LHCN-M2 (cell line): ENCODE measurements at places on chromosomes 5 and 9.

DNA sequence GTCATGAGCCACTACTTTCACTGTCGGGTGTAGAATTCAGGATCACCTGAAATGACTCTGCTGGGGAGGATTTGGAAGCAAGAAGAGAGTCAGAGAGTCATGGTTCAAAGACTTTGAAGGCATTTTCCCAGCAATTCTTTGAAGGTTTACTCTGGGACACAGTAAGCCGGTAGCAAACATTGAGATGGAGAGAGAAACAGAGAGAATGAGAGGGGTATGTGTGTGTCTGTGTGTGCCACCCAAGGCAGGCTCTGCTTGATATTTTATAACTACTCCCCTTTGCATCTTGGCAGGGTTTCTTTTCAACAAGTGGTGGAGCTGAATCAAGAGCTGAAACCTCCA, 89.8 kb downstream of the ANKRD55 start:
- DNase-seq = no peak

GRCh38 chr9:125329978-125330377, 68.4 kb downstream of the GAPVD1 start:
- no peak for DNase-seq

- peak; percentile 37 for DNase-seq
Measured at GRCh38 chr5:16502866-16503265, 37.3 kb upstream of the ZNF622 start.

DNA sequence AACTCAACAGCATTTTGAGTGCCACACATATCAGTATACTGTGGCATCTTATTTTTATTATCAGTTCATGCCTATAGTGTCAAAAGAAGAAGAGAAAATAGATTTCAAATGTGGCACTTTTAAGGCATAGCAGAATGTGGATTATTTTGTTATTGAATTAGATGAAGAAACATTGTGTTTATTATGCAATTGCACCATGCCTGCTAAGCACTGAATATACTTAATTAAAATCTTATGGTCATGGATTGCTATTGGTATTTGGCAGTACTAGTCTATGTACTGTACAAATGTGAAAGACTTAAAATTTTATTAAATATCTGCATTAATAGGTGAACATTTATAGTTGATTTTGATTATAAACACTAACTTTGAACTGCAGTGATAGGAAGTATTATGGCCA, 128.8 kb downstream of the FER start:
- no peak for DNase-seq

- no peak for DNase-seq
Measured at GRCh38 chr9:79812507-79813257, 240.9 kb downstream of the TLE4 start.

DNA sequence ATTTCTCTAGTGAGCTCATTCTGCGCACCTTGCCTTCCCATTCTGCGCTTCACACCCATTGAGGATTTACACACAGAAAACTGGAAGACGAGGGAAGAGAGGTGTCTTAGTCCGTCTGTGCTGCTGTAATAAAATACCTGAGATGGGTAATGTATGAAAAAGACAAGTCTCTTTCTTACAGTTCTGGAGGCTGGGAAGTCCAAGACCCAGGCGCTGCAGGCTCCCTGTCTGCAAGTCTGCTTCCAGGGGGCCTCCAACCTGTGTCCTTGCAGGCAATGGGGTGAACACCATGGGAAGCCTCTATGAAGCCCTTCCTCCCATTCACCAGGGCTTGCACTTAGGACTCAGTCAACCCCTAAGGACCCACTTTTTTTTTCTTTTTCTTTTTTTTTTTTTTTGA, 245.0 kb downstream of the AUH start:
- no peak for DNase-seq

DNA sequence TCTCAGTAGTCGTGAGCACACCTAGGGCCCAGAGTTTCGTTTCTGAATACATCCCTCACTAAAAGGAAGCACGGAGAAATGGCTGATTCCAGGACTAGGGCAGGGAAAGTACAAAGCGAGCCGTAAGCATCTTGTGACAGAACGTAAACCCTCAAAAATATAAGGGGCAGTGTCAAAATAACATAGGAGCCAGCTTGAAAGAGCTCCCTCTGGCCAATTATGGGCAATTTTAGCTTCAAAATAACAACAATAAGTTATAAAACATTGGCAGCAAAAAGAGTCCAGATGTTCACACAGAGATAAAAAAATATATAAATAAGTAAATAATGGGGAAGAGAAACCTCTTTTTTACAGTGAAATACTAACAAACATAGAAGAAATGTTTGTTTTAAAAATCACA, 18.5 kb upstream of the GLIS3 start:
- no peak for DNase-seq

DNA sequence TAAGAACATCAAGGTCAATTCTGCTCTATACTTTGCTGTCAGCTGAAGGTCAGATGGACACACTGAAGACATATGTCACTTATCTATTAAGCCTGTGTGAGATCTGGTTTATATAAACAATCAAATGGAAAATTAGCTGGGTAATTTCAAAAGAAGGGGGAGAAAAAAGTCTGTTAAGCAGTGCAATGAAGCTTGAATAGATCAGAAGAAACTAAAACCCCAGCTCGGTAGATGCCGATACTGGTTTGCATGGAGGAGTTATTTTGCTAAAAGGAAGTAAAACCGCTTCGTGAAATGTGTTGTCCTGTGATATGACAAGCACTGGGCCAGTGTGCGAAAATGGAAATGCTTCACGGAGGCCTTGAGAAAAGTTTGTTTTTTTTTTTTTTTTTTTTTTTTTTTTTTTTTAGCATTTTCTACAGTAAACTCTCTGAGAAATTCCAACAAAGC, 148.8 kb downstream of the MEF2C start:
- no peak for DNase-seq

GRCh38 chr5:67203701-67204074, 7.1 kb upstream of the CD180 start:
- DNase-seq = no peak

- DNase-seq = no peak
Measured at GRCh38 chr5:117336208-117336607, 761.6 kb upstream of the SEMA6A start.

GRCh38 chr9:82254646-82255367, 266.2 kb downstream of the SPATA31D1 start:
- DNase-seq = no peak

- no peak for DNase-seq
Measured at GRCh38 chr5:63573380-63573779, 388.9 kb downstream of the HTR1A start.

GRCh38 chr5:142107036-142107735, 1.4 kb upstream of the NDFIP1 start:
- no peak for DNase-seq

DNA sequence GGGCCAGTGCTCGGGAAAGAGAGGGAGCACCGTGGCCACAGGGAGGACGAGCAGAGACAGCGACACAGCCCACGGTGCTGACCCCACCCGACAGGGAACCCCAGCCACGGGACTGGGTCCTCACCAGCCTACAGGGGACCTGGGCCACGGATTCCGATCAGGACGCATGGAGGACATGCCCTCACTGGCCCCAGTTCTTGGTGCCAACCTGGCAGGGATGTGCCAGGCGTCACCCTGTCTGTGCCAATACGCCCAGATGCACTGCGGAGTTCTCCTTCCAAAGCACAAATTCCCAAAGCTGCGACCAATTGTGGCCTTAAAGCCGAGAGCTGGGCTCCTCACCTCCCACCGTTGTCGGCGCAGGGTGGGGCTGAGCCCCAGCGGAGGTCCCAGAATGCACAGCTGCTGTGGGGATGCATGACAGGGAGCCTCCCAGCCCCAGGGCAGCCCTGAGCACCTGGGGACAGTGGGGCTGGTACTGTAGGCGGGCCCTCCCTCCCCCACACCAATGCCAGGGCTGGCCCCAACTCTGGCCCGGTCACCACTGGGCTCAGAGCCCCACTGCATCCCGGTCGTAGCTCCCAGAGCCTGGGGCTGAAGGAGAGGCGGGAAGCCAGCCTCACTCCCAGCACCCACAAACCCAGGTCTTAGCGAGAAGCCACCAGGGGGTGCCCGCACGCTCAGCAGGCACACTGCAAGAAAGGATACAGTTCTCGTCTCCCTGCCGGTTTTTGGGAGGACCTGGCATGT, 44.2 kb downstream of the NKD2 start:
- DNase-seq = no peak

DNA sequence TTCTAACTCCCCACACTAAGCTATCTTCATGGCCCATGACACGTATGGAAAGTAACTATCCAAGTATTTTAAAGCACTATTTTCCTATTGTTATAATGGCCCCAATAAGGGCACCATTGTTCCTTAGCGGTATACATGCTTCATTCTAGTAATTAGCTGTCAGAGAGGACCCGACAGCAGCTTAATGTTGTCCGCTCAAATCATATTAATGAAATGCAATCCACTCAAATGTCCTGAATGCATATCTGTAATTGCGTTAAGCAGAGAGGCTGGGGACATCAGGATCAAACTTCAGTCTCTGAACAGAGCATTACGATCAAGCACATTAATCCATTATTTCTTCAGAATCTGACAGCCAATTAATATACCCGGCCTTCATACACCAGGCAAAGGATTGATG, 139.7 kb downstream of the CRB2 start:
- no peak for DNase-seq
